ENCODE measurements at places on chromosomes 2 and 18.

- no peak for DNase-seq
Observed at GRCh38 chr2:143725400-143725799, 596.2 kb downstream of the ARHGAP15 start.

DNA sequence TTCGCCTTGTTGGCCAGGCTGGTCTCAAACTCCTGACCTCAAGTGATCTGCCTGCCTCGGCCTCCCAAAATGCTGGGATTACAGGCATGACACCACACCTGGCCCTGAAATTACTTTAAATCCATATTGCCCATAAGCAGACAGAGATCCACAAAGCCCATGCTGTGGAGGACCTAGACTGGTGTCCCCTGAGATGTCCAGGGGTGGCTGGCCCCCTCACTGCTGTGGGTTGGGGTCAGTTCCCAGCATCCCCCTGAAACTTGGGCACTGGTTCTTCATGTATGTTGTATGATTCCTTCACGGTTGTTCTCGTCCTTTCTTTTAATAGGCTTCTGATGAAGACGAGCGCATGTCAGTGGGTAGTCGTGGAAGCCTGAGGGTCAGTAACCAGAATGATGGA lies 78.1 kb upstream of the RBM44 start:
- no peak for DNase-seq

- DNase-seq, result no peak
Observed at GRCh38 chr18:42087235-42087634, 132.2 kb downstream of the PIK3C3 start.

- no peak for DNase-seq
Observed at GRCh38 chr2:150482111-150482510, 5.4 kb downstream of the RND3 start.

- no peak for DNase-seq
Observed at GRCh38 chr2:119276864-119277263, 53.2 kb downstream of the STEAP3 start.

- DNase-seq, result no peak
Observed at GRCh38 chr2:101446869-101447268, 28.0 kb downstream of the RFX8 start.

GRCh38 chr2:64313398-64313723 lies 140.6 kb upstream of the LGALSL start:
- DNase-seq, result no peak

GRCh38 chr2:47534179-47534919 lies 131.4 kb downstream of the MSH2 start:
- DNase-seq, result no peak

GRCh38 chr18:47373465-47373864 lies 122.0 kb upstream of the SKOR2 start:
- no peak for DNase-seq

GRCh38 chr2:73295751-73296400 lies 2.5 kb upstream of the EGR4 start:
- no peak for DNase-seq

- no peak for DNase-seq
Observed at GRCh38 chr2:129329574-129329973, 649.9 kb upstream of the RAB6C start.

DNA sequence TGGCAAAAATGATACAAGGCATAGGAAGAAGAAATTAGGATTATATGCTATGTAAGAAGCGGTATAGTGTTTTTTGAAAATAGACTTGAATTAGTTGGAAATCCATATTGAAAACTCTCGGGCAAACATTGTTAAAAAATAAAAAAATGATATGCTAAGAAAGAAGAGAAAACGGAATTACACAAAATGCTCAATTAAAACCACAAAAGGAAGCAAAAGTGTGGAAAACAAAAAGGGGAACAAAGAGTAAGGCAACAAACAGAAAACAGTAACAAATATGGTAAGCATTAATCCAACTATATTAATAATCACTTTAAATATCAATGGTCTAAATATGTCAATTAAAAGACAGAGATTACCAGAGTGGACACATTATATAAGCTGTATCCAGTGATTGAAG lies 58.4 kb downstream of the TXNL1 start:
- DNase-seq, result no peak

- DNase-seq, result no peak
Observed at GRCh38 chr2:220090050-220090449, 462.6 kb downstream of the SLC4A3 start.

DNA sequence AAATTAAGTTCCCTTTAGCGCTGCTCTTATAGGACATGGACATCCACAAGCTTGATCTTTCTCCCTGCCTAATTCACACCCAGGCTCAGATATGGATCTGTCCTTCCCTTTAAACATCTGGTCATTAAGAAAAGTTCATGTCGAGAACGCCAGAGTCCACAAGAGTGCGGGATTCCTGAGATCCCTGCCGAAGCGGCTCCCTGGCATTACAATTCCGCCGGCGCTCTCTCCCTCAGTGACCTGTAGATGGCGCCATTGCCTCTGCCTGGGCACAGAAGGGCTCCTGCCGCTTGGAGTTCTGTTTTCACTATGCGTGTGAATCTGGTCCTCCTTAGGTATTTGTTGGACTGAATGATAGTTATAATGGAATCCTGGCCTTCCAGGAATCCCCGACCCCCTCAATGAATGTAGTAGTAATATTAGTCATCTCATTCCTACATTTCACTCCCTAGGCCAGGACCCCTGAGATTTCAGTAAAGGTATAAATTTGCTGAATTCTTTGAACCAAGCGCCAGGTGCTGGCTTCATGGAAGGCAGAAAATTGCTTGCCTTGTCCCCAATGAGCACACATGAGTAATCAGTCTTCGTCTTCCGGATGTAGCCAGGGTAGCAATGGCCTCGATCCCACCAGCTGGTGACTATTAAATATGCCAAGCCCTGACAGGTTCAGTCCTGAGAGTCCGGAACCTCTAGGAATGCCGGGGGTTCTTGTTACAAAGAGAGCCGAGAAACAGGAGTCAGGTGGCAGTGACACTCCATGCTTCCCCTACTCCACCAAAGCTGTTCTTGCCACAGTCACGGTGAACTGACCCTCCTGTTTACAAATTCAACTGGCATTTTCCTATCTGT lies 26.4 kb upstream of the CD207 start:
- peak; percentile 85 for DNase-seq

- no peak for DNase-seq
Observed at GRCh38 chr2:142144547-142144946, 13.7 kb upstream of the LRP1B start.

- DNase-seq, result peak; percentile 18
Observed at GRCh38 chr2:113077921-113078320, 10.2 kb downstream of the IL1F10 start.

DNA sequence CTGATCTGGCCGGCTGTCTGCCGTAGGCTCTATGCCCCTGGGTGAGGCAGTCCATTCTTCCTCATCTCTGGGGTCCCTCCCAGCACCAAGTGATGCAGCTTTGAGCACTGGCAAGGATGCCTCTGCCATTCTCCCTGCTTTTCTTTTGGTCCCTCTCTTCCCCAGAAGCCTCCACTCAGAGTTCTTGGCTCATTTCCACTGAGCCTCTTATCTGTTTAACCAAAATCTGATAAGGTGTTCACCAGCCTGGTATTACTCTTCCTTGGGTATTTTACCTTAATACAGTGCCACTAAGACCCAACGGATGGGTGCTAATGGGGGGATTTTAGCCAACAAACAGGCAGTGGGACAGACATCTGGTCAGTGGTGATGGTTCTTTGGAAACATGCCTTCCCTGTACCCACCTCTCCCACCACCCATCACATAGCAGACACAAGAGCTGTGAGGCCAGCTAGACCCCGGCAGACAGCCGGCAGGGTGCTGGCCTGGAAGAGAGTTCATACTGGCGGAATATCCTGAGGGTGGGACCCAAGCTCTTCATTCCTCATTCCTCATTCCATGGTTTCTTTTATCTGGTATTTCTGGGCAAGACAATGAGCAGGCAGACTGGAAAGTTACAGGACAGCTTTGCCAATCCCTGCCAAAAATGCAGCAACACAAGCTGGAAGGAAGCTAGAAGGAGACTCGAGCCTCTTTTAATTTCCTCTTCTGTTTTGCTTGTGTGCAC lies 34.6 kb downstream of the ZBTB7C start:
- no peak for DNase-seq

DNA sequence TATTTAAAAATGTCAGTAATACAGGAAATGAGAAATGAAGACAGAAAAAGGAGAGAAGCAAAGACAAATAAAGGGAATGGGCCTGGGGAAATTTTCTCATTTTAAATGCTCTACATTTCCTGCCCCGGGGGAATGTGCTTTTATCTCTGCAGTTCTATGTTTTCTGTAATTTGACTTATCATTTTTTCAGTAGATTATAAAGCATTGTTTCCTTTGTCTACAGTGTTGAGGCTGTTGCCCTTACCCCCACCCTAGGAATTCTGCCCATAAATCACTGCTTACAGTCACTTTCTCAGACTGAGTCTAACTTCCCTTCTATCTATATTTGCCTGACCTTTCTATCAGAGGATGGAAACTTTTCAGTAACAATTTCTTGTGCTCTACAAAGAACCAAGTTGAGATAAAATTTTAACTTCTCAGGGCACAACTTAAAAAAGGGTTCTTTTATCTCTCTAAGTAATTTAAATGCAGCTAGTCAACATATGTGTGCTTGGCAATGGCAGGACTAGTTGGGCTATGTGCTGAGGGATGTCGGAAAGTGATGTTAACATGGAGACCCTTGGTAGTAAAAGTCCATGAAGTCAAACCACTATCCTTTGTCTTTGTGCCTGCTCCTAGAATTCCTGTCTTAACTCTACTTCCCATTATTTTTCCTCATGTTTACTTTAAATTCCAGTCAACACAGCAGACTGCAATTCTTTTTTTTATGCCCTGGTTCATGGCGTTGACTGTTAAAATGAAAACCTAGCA lies 146.5 kb upstream of the MMADHC start:
- DNase-seq, result peak; percentile 69

DNA sequence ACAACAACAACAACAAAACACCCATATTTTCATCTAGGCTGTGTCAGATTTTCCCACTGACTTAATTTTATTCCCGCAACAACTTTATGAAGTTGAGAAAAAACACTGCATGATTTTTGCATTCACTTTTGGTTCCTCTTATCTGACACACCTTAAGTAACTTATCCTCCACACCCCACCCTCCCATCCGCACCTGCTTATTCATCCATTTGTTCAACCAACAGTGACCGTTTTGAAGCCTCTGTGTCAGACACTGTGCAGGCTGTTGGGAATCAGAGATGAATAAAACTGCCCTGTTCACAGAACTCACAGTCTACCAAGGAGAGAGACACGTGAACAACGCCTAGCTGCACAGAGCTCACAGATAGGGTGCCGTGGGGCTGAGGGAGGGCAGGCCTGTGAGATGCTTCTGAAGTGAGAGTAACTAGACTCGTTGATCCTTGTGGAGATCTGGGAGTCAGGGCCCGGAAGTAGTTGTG lies 7.4 kb downstream of the CNNM4 start:
- DNase-seq, result no peak

DNA sequence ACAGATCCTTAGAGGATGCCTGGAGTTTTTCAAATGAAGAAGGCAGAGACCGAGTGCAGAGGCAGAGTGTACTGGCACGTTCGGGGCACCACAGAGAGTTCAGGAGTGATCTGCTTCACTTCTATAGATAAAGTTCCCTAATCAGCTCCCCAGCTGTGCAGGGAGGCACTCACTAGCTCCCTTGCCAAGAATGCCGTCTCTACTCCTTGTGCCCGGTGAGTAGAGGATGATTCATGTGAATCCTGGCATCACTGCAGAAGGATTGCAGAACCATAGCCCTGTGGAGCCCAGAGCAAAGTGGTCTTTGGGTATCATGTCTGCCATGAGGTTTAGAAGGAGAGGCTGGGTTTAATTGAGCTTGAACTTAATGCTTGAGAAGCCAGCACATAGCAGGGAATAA lies 510.1 kb upstream of the RAB6C start:
- no peak for DNase-seq

- DNase-seq, result no peak
Observed at GRCh38 chr18:41378598-41378997, 576.4 kb upstream of the PIK3C3 start.

GRCh38 chr2:178589335-178589734 lies 109.1 kb downstream of the PLEKHA3 start:
- no peak for DNase-seq
